Activated naive CD4-positive, alpha-beta T cell treated with anti-CD3 and anti-CD28 coated beads, Interleukin-2, amount 50 U/mL, for 72 hours (primary cell): ENCODE measurements at places on chromosomes 11 and 22. TPM values are rescaled to one million over a fixed set of nuclear protein-coding genes. Genes with fewer than 3 reads are reported as not detected.

Gene LIMK2
- total RNA-seq, result 66.2 TPM

Gene SCO2
- total RNA-seq, result not detected

GRCh38 chr22:31148953-31149627 lies 8.8 kb upstream of the PLA2G3 start:
- DNase-seq, result no peak

- DNase-seq, result no peak
Observed at GRCh38 chr11:73463359-73463758, 87.2 kb downstream of the RELT start.

GRCh38 chr11:7592711-7593110 lies 78.9 kb downstream of the PPFIBP2 start:
- no peak for DNase-seq

GRCh38 chr22:23419171-23419570 lies 160.9 kb downstream of the IGLL1 start:
- no peak for DNase-seq

- no peak for DNase-seq
Observed at GRCh38 chr11:76455931-76456330, 11.1 kb downstream of the EMSY start.

- DNase-seq, result no peak
Observed at GRCh38 chr11:122204206-122204605, 88.2 kb upstream of the BLID start.
